Left forelimb (tissue), 1 donor: ENCODE measurements at places on chromosomes 3 and 15.

GRCh38 chr15:67101911-67102598, 36.7 kb downstream of the SMAD3 start:
- DNase-seq = no peak

GRCh38 chr15:68821841-68822381, 1.2 kb upstream of the ANP32A start:
- DNase-seq = no peak

DNA sequence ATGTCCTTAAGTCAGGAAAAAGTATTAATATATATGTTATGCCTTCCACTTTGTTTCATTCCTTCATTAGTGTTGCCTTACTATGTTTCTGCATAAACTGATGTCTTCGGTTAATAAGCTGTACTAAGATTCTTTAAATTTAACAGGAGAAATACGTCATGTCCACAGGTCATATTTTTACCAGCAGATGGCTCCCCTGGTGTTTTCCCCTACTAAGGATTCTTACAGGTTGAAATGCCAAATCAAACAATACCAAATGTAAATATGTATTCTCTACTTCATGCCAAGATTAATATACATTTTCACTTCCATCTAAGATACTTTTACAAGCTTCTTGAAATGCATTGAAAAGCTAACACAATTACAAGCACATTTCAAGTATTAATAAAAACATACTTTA, 1602.1 kb downstream of the SI start:
- DNase-seq = no peak

DNA sequence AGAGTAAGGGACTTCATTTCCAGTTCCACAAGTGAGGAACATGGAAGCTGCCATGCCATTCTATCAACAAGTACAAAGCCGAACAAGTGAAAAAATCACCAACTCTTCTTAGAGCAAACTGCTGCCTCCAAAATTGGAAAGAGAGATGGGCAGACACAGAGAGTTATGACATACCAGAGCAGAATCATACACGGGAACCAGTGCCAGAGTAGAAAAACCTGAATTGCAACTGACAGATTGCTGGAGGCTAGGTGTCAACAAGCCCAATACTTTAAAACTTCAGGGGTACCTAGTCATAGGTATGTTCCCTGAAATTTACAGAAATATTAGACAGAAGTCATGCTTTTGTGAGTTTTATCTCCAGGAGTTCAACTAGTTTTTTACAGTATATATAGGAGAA, 62.0 kb downstream of the TTBK2 start:
- no peak for DNase-seq

DNA sequence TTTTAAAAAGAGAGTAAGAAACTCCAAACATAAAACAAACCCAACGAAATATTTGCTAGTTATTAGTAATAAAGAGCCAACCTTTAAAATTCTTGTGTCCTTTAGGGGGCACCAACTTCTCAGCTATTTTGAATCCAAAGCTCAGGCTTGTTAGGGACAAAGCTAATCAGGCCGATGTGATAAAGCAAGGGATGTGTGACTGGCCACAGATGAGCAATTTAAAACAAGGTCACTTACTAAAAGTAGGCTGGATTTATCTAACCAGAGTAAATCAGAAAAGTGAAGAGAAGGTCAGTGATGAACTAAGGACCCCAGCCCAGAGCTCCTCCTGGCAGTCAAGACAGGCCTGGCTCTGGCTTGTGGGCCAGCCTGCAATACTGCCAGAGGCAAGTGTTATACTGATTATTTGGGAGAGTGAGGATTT, 108.5 kb downstream of the CYP19A1 start:
- no peak for DNase-seq

GRCh38 chr3:29339016-29339833, 58.4 kb downstream of the RBMS3 start:
- no peak for DNase-seq

DNA sequence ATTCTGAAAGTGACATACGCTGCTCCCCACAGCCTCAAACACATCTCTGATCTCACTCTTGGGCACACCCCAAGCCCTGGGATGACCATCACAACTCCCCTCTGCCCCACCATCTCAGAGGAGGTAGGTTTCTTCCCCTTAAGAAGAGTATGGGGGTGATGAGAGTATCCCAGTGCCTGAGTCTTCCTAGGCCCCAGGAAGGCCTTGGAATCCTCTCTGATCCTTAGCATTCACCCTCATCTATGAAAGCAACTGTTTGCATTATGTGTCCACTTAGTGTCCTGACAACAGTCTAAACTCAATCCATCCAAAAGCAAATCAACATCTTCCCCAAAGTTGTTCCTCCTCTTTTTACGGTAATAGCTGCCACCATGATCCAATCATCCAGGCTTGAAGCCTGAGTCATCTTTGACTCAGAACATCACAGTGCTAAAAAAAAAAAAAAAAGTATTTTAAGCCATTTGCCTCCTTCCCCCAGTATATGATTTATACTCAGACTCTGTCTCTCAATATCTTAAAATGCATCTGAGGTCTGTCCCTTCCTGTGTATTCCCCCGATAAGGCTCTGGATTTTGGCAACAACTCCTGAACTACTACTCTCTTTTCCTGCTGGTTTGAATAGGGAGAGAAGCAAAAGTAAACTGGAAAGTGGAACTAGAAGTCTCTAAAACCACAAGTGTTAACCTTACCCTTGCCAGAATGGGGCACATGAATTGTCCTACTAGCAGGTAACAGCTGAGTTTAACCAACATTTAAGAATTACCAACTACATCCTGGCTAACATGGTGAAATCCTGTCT, 22.5 kb downstream of the POPDC2 start:
- no peak for DNase-seq

- DNase-seq = no peak
These were observed 183.6 kb downstream of the POLQ start for GRCh38 chr3:121362035-121362734.

DNA sequence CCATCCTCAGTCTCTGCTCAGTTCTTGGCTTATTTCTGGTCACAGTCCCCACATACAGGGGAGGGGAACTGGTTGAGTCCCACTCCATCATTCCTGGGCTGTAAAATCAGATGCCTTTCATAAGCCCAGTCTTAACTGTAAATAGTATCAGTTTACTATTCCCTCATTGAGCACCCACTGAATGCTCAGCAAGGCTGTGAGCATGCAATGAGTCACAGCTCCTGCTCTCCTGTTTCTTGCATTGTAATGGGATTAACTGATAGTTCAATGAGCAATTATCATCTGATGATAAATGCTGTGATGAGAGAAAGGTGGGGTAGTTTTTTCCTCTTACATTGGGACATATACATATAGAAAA, 113.6 kb upstream of the TPM1 start:
- DNase-seq = no peak

DNA sequence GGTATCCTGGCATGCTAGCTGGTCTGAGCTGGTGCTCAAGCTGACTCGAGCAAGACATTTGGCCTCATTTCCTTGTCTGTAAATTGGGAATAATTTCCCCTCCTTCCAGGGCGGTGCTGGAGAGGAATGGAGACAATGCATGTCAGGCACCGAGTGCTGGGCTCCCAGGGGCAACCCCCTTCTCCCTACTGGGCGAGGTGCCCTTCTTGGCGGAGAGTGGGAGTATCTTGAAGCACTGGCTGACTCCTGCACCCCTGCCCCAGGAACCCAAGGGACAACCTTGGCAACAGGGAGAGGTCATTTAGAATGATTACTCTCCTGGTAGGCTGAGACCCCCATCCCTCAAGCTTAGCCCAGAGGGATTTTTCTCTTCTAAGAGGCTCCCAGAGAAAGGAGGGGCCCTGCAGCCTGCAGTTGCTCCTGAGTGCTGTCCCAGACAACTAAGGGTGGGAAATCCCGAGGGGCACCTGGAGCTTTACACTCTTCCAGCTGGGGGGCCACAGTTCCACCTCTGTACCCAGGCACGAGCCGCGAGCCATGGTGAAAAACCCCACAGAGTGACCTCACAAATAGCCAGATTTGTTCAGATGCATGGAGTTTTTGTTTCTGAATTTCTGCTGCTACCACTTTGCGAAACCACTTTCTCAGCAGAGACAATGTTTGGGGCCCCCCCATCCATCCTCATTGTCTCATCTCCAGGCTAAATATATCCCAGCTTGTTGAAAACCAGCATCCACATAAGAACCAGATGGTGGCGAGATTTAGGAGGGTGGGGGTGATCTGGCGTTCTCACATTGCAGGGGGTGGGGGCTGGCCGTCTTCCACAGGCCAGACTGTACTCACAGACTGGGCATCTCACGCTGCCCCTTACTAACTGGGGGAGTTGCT, 44.8 kb downstream of the ABTB1 start:
- DNase-seq = no peak

DNA sequence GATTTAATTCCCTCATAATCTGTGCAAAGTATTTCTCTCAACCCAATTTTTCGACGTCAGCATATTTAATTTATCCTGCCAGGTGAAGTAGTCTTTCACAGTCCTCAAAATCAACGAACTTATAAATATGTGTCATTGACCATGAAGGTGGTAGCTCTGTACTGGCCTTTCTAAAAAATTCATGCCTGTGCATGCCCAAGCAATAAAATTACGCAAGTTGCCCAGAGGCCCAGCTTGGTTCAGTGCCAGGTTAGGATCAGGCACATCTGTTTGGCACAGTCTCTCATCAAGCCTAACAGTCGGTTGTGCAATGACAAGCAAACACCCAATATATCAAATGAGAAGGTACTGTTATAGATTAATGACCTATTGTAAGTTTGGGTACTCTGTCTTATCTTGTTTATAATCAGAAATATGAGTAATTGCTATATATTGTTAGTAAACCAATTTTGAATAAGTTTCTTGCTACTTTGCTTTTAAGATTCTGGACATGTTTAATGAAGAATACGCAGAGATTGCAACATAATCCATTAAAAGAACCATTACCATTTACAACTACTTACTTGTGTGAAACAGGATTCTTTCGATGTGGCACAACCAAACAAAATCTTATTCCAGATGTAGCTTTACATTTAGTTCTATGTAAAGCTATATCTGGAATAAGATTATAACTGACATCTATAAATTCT, 159.0 kb upstream of the IL12A start:
- no peak for DNase-seq

DNA sequence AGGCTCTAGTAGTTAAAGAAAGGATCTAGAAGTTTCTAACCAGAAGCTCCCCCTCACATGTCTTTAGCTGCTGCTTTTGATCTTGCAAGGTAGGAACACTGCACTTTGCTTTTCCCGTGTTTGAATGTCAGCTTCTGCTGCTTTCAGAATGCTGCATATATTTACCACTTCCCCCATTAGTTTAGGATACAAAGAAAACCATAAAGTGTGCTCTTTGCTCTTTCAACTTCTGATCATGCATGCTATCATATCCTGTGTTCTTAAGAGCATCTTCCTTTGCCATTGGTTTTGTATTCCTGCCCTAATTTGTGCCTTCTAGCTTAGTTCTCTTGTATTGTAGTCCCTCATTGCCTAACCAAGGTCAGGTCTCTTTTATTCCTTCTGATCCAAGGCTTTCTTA, 43.3 kb downstream of the ZNF609 start:
- no peak for DNase-seq

DNA sequence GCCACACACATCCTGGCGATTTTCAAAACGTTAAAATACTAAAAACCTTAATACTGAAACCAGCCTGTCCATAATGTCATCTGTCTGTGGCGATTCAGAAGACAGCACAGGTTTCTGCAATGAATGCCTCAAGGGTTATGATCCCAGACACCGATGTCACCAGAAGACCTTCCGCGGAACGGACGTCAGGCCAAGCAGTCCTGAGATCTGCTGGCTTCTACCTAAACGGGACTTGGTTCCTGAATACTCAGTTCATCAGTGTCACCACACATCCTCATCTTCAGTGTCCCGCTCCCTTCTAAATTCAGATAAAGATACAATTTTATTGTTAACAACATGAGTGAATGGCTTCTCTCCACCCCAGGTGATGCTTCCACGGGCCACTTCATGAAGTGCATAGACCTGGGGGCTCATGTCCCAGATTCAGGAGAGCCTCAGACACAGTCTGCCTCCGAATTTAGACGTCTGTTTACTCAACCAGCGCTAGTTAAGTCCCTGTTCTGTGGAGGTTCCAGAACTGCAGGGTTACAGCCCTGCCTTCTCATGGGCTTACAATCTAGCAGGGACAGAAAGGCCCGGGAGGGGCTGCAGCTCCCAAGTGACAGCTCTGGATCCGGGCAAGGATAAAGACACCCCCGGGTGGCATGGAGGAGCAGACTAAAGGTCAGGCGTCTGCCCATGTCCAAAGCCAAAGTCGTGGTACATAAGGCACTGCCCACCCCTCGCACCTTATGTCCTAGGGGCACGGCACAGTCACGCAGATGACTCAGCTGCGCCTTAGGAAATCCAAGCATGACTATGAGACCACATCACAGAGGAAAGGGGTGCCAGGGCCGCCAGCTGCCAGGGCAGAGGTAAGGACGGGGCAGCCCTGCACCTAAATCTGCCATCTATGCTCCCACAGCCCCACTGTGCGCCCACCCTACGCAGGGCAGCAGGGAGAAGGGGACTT, 75.9 kb downstream of the VGLL4 start:
- DNase-seq = no peak

DNA sequence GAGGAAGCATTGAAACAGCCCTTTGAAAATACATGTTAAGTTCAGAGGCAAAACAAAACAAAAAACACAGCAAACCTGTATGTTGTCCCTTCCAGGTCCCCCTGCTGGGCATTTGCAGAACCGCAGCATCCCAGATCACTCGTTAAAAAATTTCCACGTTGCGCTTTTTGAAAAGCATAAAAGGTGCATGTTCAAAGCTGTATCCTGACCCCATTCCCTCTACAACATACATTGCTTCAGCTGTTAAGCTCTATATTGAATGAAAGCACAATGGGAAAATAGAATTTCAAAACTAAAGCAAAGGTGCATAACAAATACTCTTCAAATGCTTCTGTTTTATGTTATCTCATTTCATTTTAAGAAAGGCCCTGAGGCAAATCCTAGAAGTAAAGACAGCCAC, 328.3 kb downstream of the THSD4 start:
- DNase-seq = no peak

GRCh38 chr3:87397211-87397610, 120.8 kb upstream of the POU1F1 start:
- DNase-seq = no peak

DNA sequence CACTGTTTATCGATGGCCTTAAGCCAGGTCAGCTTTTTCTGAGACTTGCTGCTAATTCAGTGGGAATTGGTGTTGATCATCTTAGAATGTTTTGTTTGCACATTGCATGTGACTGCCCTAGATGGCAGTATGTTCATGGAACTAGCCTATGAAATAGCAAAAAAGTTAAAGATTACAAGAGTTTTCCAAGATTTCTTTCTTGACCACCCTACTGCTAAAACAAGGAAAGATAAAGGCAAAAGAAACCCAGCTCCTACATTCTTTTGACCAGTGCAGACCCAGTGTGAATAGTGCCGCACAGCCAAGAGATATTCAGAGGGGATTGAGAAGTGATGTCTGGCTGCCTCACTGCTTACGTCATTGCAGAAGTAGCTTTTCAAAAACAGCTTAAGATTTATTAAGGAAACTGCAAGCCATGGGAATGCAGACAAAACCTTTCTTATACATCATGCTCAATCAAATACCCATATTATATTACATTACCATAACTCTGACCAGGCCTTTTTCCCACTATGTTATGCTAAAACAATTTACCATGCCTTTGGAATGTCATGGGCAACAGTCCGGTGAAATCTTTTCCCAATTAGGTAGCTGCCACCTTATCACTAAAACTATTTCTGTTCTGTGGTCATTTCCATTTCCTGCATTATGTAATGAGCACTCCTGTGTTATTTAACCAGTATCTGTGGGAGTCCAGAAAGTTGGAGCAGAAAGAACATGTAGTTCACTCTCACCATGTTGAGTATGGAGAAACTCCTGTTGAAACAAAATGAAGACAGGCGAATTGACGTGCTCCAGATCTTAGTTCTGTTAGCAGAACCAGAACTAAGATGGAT, 6.0 kb downstream of the PHLDB2 start:
- DNase-seq = no peak

GRCh38 chr15:55220606-55221005, 23.9 kb upstream of the RSL24D1 start:
- no peak for DNase-seq

GRCh38 chr3:46087871-46088270, 60.6 kb upstream of the XCR1 start:
- DNase-seq = no peak
